ENCODE measurements at places on chromosomes 12 and 14. TPM values are rescaled to one million over a fixed set of nuclear protein-coding genes. Genes with fewer than 3 reads are reported as not detected.

DNA sequence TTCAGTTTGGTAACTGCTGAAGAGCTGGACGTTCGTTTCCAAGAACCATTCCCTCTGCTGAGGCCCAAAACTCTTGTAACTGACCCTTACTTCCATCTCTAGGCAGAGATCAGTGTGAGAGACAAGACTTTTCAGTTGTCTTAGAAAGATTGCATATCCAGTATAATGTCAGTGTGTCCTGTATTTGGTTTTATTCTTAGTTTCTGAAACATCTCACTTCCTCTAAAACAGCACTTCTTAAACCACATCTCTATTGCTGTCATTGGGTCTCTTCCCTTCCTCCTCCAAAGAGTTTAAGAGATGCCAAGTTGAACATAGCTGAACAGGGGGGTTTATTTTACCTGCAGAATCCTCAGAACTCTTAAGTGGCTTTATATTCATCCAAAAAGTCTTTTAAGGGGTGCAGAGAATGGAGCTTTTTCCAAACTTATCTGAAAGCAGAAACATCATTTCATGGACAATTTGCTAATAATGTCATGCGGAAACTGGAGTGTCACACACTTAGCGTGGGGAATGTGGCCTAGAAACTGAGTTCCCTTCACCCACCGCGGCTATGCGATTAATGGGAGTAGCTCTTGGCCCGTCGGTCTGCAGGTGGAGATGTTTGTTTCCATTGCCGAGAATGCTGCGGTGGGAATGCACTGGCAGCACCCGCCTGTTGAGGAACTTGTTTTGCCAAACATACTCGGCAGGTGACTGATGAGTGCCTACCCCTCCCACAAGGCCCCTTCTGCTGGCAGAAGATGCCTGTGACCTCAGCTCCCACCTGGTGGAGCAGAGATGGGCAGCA, 148.2 kb downstream of the ADGRD1 start:
- no peaks in the 10 kb centered on the region for H3K4me1 ChIP-seq
- H3K36me3 ChIP-seq: no peaks in the 10 kb centered on the region
- H3K27ac ChIP-seq: no peak overlapping the region
- no peaks in the 10 kb centered on the region for H3K27me3 ChIP-seq

DNA sequence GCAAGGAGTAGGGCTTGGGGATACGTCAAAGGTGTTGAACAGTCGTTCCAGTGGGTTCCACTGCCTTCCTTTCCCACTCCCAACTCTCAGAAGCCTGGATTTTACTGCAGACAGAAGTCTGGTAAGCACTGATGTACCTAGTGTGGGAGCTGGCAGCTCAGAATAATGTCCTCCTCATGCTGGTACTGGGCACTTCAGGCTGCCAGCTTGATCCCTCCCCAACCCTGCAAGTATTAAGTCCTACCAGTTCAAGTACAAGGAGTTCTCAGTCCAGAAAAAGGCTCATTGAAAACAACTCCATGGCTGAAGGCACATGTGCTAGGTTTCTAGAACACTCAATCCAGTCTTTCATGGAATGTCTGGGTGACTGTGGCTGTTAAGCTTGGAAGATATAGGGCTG, 304.3 kb downstream of the NUAK1 start:
- no peaks in the 10 kb centered on the region for H3K27me3 ChIP-seq
- H3K36me3 ChIP-seq: no peaks in the 10 kb centered on the region
- H3K4me1 ChIP-seq: no peaks in the 10 kb centered on the region
- no peak overlapping the region for H3K4me3 ChIP-seq
- H3K27ac ChIP-seq: no peak overlapping the region

DNA sequence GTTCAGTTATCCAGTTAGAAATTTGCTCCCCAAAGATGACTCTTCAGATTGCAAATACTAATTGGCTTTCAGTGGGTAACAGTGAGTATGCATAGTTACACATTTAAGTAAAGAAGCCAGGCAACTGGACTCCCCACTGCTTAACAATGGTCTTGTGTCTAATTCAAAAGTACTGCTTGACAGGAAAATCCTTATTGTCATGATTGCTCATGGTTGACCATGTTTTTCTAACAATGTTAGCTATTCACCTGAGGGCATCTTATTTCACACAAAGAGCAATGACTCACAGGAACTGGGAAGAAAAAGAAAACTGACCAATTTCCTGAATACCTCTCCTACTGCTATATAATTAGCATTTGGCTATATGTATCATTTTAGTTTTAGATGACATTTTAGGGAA, 33.7 kb upstream of the ALG10B start:
- H3K4me1 ChIP-seq: no peaks in the 10 kb centered on the region
- H3K36me3 ChIP-seq: no peaks in the 10 kb centered on the region
- no peak overlapping the region for H3K4me3 ChIP-seq
- no peak for DNase-seq

- H3K4me1 ChIP-seq: no peaks in the 10 kb centered on the region
- no peak overlapping the region for H3K27ac ChIP-seq
- no peaks in the 10 kb centered on the region for H3K36me3 ChIP-seq
- H3K27me3 ChIP-seq: peaks cover 7% of the 10 kb centered on the region
- H3K4me3 ChIP-seq: no peak overlapping the region
- DNase-seq: peak; percentile 8
Measured at GRCh38 chr14:47919997-47920396, 244.6 kb upstream of the MDGA2 start.

- H3K27me3 ChIP-seq: no peaks in the 10 kb centered on the region
- H3K4me3 ChIP-seq: no peak overlapping the region
- DNase-seq: no peak
- H3K4me1 ChIP-seq: no peaks in the 10 kb centered on the region
- H3K36me3 ChIP-seq: no peaks in the 10 kb centered on the region
Measured at GRCh38 chr14:22003461-22003860, 329.8 kb upstream of the OR4E1 start.

- no peaks in the 10 kb centered on the region for H3K4me1 ChIP-seq
- H3K27ac ChIP-seq: no peak overlapping the region
Measured at GRCh38 chr12:80313209-80313608, 130.8 kb upstream of the PTPRQ start.

DNA sequence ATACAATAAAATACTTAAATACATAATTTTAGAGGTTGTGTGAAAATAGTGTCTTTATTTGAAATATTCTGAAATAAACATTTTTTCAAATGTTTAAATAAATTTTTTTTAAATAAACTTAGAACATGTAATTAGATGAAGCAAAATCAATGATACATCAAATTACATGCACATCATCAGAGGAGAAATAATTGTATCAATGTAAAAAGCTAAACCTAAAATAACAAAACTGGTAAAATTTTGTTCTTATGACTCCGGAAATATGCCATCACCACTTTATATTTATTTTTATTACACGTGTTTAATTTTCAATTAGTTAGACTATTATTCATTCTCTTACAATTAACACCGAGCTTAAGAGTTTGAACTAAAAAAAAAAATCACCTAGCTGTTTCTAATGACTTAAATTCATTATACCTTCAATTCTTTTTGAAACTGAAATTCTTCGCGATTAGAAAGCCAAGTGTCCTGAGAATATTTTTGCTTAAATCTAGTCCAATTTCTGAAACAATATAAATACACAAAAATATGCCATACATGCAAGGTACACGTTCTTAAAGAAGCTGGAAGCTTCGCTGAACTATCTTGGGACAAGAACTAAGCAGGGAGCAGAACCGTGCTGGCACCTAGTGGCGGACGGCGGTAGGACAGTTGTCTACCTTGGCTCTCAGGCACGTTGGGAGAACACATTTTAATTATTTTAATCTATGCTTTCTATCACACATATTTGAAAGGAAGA, 230.5 kb downstream of the SLC25A21 start:
- no peaks in the 10 kb centered on the region for H3K27me3 ChIP-seq
- no peak overlapping the region for H3K27ac ChIP-seq
- H3K4me3 ChIP-seq: no peak overlapping the region
- DNase-seq: peak; percentile 91
- H3K4me1 ChIP-seq: no peaks in the 10 kb centered on the region
- H3K36me3 ChIP-seq: no peaks in the 10 kb centered on the region

- no peaks in the 10 kb centered on the region for H3K4me1 ChIP-seq
- DNase-seq: no peak
Measured at GRCh38 chr12:66354291-66354690, 52.0 kb downstream of the HELB start.

- H3K4me3 ChIP-seq: no peak overlapping the region
- H3K36me3 ChIP-seq: no peaks in the 10 kb centered on the region
- DNase-seq: no peak
- no peak overlapping the region for H3K27ac ChIP-seq
Measured at GRCh38 chr12:114981036-114981435, 297.1 kb upstream of the TBX3 start.

GRCh38 chr12:68121143-68121542, 38.4 kb downstream of the IFNG start:
- no peak for DNase-seq
- H3K4me1 ChIP-seq: no peaks in the 10 kb centered on the region
- H3K4me3 ChIP-seq: no peak overlapping the region

DNA sequence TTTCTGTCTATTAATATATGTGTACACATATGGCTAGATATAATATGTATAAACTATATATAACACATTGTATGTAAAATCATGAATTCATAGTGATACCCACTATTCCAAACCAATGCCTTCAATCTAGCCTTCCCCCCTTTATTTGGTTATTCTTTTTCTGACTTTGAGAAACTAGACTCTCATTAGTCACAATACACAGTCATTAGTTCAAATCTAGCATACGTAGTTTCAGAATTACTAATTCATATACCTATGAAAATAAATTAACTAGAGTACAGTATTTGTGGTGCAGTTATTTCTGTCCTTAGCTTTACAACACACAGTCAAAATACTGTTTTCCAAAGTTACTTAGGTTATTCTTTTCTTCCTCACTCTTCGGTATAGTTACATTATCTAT, 268.2 kb downstream of the DPF3 start:
- no peak for DNase-seq
- no peaks in the 10 kb centered on the region for H3K27me3 ChIP-seq
- no peak overlapping the region for H3K27ac ChIP-seq
- no peak overlapping the region for H3K4me3 ChIP-seq
- H3K4me1 ChIP-seq: no peaks in the 10 kb centered on the region

DNA sequence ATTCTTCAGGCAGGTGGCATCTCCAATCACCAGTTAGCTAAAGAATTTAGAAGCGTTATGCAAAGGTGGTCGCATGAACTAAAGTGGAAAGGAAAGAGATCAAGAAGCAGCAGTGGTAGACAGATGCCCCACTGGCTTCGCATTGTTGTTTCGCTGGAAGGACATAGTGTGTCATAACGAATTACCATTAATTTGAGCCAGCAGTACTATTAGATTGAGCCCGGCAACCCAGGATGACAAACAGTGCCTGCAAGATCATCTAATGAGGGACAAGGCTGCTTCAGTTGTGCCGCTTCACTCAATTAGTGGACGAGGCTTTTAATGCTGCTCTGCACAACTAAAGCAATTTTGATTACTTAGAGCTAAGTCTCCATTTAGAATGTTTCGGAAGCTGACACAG, 274.5 kb upstream of the SOX5 start:
- DNase-seq: no peak
- no peaks in the 10 kb centered on the region for H3K4me1 ChIP-seq

GRCh38 chr14:57610631-57611030, 117.0 kb upstream of the CCDC198 start:
- H3K27ac ChIP-seq: no peak overlapping the region
- no peak overlapping the region for H3K4me3 ChIP-seq
- no peak for DNase-seq
- no peaks in the 10 kb centered on the region for H3K4me1 ChIP-seq

DNA sequence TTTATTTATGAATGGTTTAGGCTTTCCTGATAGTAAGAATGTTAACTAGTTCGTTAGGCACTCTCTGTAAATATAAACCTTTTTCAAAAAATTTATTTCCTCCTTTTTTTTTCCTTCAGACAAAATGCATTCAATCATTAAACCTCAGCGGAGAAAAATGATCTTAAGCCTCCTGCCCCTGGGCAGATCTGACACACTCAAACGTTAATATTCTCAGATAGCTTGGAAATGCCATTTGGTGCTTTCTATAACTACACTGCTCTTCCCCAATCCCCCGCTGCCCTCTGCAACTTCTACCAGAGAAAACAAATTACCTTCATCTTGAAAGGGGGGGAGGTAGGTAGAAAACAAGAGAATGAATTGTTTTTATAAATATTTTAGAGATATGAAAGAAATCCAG, 521.2 kb downstream of the MED13L start:
- no peaks in the 10 kb centered on the region for H3K27me3 ChIP-seq
- H3K4me1 ChIP-seq: no peaks in the 10 kb centered on the region
- H3K27ac ChIP-seq: no peak overlapping the region
- no peak for DNase-seq
- H3K36me3 ChIP-seq: no peaks in the 10 kb centered on the region

DNA sequence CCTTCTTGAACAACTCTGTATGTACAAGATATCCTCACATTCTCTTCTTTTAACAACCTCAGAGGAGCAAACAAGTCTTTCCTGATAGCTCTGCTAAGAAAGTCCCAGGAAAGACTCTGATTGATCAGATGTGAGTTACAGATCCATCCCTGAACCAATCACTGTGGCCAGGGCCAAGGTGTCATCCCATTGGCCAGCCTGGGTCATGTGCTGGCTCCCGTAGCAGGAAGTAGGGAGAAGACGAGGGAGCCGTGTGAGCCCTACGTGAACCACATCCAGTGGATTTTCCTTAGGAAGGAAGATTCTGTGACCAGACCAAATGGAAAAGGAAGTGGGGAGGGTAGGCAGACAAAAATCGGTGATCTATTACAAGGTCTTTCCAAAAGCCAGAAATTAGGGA, 5.6 kb downstream of the P2RX7 start:
- H3K4me3 ChIP-seq: no peak overlapping the region
- DNase-seq: no peak
- H3K4me1 ChIP-seq: no peaks in the 10 kb centered on the region
- H3K36me3 ChIP-seq: no peaks in the 10 kb centered on the region
- H3K27me3 ChIP-seq: no peaks in the 10 kb centered on the region

DNA sequence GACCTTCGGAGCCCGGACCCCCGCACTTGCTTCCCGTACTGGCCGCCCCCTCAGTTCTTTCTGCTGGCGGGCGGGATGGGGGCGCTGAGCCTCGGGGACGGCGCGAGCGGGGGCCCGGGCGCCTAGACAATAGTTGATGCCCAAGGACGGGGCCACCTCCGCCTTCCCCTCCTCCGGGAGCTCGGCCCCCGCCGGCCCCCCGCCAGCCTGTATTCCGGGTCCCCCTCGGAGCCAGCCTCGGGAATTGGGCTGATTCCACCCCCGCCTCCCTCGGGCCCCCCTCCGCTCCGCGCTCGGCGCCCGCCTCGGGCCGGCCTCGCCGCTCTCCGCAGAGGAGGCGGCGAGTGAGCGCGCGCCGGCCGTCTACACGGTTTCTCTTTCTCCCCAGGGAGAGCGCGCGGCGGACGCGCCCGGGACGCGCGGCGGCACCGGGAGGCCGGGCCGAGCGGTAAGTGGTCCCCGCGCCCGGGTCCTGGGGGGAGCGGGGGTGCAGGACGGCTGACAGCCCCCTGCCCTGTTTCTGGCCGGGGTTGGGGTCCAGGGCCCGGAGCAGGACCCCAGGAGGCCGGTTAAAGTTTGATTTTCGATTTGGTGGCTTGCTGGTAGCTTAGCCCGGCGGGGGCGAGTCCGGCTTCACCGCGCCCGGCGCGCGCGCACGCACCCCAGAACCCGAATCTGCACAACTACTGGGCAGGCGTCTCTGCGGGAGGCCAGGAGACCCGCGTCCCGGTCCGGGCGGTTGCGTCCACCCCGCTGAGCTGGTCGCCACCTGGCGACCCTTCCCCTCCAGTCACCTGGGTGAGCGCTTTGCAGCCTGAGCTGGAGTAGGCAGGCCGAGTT, 413.7 kb downstream of the PCNX1 start:
- peaks cover 14% of the 10 kb centered on the region for H3K4me1 ChIP-seq
- H3K27ac ChIP-seq: peak overlapping the region; percentile 96
- no peaks in the 10 kb centered on the region for H3K36me3 ChIP-seq
- DNase-seq: peak; percentile 66

MED13L gene
- total RNA-seq: 49.1 TPM

HOXC6 gene
- 0.19 TPM for total RNA-seq

CFAP54 gene
- total RNA-seq: 0.08 TPM

All from pancreas (tissue), 10 donors.